GM13977 (cell line): ENCODE measurements at places on chromosomes 7 and 10.

DNA sequence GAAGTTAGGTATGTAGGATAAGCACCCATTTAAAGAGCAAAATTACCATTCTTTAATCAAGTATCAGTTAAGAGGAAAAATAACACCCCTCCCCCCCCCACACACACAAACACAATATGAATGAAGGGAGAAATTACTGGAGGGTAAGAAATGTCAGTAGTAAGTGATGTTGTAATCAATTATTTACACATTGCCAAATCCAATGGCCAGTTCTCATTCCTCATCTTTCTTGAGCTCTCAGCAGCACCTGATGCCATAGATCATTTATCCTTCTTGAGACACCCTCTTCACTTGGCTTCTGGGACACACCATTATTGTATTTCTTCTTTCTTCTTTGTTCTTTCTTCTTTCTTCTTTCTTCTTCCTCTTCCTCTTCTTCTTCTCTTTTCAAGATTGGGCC is 33.7 kb upstream of the FAM3C start:
- no peak for DNase-seq

DNA sequence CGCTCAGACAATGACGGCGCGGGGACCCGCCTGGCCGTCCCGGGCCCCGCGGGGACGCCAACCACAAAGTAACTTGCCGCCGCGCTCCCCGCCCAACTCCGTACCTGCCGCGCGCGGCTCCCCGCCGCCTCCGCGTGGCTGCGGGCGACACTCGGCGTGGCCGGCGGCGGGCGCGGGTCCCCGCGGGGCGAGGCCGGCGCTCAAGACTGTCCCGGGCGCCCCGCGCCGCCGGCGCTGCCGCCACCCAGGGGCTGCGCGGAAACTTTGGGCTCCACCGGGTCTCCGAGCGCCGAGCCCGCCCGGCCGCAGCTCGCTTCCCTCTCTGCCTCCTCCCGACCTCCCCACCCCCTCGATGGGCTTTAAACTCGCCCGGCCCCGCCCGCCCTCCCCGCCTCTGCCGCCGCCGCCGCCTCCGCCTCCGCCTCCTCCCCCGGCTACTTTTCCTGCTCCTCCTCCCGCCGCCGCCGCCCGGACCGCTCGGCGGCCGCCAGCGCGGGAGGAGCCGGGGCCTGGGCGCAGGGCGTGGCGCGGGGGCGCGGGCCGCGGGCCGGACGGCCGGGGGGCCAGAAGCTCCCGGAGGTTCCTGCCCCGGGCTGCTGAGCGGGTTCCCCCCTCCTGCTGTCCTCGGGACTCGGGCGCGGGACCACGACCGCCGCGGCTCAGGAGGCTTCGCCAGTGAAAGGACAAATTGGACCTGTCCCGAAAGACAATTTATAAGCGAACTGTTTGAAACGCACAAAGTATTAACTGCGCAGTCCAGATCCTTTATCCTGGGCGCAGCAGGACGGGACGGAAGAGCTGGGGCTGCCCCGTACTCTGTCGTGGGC is 10.6 kb upstream of the GRB10 start:
- no peak for DNase-seq

DNA sequence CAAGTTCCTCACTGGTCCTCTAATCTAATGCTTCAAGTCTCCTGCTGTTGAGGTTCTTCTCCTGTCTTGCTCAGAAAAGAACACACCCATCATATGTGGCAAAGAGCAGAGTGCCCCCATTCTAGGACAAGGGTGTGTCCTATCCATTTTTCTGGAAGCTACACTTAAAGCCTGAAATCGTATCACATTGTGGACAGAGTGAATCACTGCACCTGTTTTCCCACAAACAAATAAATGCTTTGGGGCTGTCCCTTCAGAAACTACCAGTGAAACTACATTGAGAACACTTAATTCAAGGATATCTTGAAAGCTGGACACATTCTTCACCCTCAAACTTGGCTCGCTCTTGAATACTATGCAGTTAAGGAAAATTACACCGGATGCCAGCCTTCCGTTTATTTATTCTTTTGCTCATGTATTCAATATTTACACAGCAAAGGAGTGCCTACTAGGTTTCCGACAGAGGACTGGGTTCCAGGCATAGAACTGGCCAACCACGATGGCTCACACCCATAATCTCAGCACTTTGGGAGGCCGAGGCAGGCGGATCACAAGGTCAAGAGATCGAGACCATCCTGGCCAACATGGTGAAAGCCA is 473.0 kb downstream of the GALNT17 start:
- DNase-seq = no peak

DNA sequence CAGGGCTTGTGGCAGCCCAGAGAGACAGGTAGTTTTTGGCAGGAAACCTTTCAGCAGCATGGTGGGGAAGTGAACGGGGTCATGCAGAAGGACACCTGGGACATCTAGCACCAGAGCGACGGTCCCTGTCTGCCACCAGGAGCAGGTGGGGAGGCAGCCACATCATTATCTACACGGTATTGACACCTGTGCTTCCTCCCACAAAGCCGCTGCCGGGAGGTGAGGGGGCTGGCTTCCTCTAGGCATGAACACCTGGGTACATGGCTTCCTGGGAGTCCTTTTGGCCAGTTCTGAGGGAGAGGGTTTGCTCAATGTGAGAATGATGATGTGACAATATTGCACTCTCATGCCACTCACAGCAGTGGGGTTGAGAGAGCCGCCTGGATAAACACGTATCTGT is 275.2 kb downstream of the ACTR3B start:
- no peak for DNase-seq

DNA sequence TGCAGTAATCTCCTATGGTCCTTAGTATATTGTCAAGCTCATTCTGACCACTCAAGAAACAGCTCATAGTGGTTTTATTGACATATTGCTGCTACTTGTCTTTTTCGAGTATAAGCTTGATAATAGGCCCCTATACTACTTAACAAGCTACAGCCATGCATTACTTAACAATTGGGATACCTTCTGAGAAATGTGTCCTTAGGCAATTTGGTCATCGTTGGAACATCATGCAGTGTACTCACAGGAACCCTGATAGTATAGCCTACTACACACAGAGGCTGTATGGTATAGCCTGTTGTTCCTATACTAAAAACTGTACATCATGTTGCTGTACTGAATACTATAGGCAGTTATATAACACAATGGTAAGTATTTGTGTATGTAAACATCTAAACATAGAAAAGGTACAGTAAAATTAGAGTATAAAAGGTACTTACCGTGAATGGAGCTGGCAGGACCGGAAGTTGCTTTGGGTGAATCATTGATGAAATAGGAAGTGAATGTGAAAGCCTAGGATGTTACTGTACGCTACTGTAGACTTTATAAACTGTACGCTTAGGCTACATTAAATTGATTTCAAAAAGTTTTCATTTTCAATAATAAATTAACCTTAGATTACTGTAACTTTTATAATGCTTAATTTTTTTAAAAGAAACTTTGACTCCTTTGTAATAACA is 160.9 kb downstream of the LRRC4 start:
- DNase-seq = no peak

GRCh38 chr7:40356871-40357709 is 222.3 kb downstream of the SUGCT start:
- DNase-seq = no peak

GRCh38 chr10:96370584-96371157 is 11.9 kb upstream of the OPALIN start:
- peak; percentile 77 for DNase-seq

- DNase-seq = no peak
Observed at GRCh38 chr7:55441002-55441401, 75.9 kb downstream of the LANCL2 start.

DNA sequence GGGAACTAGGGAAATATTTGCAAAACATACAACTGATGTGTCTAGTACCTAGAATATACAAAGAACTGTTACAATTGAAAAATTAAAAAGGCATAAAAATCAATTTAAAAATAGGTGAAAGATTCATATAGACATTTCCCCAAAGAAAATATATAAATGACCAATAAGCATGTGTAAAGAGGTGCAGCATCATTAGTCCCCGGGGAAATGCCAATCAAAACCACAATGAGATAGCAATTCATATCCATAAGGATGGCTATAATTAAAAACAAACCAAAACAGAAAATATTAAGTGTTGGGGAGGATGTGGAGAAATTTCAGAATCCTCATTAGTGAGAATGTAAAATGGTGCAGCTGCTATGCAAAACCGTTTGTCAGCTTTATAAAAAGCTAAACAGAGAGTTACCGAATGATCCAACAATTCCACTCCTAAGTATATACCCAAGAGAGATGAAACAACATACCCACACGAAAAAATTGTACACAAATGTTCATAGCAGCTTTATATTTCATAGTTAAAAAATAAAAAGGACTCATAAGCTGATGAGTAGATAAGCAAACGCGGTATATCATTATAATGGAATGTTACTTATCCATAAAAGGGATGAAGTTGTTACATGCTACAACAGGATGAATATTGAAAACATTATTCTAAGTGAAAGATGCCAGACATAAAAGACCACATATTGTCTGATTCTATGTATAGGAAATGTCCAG is 210.1 kb upstream of the INHBA start:
- no peak for DNase-seq

- DNase-seq = no peak
Observed at GRCh38 chr10:64503429-64503828, 982.2 kb downstream of the REEP3 start.

GRCh38 chr10:85659331-85659730 is 707.3 kb downstream of the GRID1 start:
- DNase-seq = no peak

GRCh38 chr7:46633200-46633599 is 712.1 kb upstream of the IGFBP3 start:
- no peak for DNase-seq
